ENCODE measurements at places on chromosomes 2 and 18. TPM values are rescaled to one million over a fixed set of nuclear protein-coding genes. Genes with fewer than 3 reads are reported as not detected.
A peak's percentile ranks its signal among the peaks of the same experiment; 100 is the strongest.

Gene MPP4
- total RNA-seq = not detected

Gene RESP18
- not detected for total RNA-seq

GRCh38 chr2:202299712-202300111 is 34.1 kb downstream of the NOP58 start:
- ATAC-seq = no peak

DNA sequence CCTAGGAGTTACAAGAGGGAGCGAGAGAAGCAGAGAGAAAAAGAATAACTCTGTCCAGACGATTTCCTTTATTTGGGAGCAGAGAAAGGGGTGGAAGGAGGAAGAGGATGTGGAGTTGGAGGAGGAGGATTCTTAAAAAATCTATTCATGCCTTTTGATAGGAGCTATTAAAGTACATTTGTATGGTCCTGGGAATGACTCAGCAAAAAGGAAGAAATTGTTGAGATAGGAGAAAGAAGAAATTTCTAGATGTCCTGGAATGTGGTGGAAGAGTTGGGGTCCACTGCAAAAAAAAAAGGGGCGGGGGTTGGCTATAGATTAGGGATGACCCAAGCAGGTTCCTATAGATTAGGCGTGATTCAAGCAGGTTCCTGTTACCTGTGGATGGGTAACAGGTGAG is 32.4 kb upstream of the RPRM start:
- ATAC-seq = no peak

GRCh38 chr2:121140734-121141133 is 144.3 kb downstream of the TFCP2L1 start:
- peak; percentile 38 for ATAC-seq

- ATAC-seq = no peak
Observed at GRCh38 chr2:42979870-42980763, 187.7 kb upstream of the HAAO start.

DNA sequence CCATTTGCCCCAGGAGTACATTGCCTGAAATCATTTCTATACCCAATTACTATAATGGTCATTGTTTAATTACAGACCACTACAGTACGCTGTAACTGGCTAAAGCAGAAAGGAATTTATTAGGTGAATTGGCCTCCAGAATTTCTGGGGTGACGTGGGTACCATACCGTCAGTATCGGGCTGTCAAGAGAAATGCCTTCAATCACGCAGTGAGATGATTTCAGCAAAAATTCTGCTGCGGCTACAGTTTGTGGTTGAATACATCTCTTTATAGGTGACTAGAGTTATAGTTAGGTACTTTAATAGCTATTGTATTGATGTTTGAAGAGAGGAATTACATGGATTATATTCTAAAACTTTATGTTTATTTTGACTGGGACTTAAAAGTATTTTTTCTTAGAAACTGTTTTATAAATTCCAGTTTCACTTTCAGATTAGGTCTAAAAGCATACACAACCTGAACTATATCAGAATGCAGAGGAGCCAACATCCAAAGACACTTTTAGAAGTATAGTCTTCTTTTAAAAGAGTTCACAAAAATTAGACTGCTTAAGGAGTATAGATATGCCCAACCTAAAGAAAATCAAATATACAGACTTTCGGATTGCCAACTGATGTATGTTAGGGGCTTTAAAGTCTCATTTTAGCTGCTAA is 128.4 kb downstream of the TTC27 start:
- no peak for ATAC-seq

- peak; percentile 69 for ATAC-seq
Observed at GRCh38 chr2:133506996-133507395, 61.3 kb downstream of the NCKAP5 start.

- no peak for ATAC-seq
Observed at GRCh38 chr2:134233728-134234136, 20.1 kb upstream of the MGAT5 start.

GRCh38 chr2:157043786-157044185 is 213.7 kb upstream of the GALNT5 start:
- no peak for ATAC-seq

DNA sequence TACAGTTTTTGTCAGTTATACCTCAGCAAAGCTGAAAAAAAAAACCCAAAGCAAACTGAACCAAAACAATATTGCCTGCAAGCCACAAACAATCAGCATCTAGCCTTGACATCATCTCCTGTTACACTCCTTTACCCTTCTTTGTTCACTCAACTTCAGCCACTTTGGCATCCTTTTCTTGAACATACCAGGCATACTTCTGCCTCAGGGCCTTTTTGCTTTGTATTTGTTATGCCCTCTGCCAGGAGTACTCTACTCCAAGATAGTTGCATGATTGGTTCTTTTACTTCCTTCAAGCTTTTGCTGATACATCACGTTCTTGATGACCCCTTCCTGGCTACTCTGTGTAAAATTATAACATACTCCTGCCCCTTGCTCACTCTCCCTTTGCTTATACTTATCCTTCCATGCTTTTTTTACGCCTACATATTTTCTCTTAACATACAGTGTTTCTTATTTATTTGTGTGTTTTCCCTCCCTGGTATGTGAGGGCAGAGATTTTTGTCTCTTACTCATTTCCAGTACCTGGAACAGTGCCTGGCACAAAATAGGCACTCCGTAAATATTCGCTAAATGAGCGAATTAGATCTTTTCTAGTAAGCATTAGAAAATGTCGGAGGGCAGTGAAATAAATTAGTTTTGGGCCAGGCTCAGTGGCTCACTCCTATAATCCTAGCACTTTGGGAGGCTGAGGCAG is 12.7 kb downstream of the ABI2 start:
- no peak for ATAC-seq

GRCh38 chr2:64635976-64636911 is 17.5 kb downstream of the SERTAD2 start:
- ATAC-seq = no peak

DNA sequence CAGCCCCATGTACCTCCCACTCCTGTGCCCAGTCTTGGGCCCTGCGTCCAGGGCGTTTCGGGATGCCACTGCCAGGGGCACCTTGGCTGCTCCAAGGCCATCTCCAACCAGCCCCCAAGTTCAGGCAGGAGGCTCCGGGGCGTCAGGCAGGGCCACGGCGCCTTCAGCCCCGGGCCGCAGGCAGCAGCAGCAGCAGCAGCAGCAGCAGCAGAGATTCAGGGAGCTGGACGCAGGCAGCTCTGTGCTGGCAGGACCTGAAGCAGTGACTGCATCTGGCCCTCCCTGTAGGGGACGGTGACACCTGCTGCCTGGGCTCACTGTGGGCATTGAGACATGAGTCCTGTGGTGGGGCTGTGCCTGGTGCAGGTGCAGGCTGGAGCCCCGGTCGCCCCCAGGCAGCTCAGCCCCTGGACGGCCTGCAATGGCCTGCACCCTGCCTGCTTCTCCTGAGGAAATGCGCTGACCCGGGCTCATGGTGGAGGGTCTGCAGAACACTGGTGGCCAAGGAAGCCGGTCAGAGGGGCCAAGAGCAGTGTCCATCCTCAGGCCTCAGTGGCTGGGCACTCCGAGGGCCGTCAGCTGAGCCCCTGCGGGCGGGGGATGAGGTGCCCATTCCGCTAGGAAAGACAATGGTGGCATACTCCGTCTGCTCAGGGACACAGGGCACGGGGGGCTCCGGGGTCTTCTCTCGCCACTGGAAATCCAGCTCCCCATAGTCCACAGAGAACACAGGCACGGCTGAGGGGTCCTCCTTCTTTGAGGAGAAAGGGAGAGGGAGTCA is 8.0 kb downstream of the PDCD1 start:
- ATAC-seq = no peak

GRCh38 chr18:74351354-74351753 is 35.7 kb downstream of the C18orf63 start:
- no peak for ATAC-seq

All from esophagus mucosa (tissue), 1 donor.